Stimulated activated CD4-positive, alpha-beta T cell treated with anti-CD3 and anti-CD28 coated beads, TNF-alpha, amount 100 ng/mL, for 1 hour (primary cell): ENCODE measurements at places on chromosomes 2 and 18.

GRCh38 chr18:63141778-63142176 lies 177.8 kb downstream of the BCL2 start:
- DNase-seq, result no peak

DNA sequence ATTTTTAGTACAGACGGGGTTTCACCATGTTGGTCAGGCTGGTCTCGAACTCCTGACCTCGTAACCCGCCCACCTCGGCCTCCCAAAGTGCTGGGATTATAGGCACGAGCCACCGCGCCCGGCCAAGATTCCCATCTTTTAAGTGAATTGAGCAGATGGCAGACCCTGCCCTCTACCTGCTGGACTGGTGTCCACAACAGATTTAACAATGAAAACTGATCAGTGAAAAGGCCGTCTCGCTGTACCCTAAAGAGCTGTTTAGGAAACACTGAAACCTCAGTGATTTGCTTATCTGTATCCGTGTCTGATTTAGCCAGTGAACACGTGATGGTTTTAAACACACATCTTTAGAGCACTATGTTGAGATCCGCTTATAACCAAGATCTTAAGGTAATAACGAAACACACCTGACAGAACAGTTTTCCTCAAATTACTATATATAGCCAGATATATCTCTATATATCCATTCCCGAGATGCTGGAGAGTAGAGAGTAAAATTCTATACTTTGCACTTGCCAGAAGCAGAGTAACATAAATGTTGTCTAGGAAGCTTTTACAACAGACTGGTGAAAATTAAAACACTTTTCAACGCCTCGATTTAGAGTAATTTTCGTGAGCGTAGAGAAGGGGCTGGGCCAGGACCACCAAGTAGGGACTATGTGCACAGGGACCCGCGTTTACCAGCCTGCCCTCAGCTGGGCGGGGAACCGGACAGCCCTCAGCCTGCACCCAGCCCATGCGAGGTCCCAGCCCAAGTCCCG lies 594 bp downstream of the FAM161A start:
- no peak for DNase-seq

DNA sequence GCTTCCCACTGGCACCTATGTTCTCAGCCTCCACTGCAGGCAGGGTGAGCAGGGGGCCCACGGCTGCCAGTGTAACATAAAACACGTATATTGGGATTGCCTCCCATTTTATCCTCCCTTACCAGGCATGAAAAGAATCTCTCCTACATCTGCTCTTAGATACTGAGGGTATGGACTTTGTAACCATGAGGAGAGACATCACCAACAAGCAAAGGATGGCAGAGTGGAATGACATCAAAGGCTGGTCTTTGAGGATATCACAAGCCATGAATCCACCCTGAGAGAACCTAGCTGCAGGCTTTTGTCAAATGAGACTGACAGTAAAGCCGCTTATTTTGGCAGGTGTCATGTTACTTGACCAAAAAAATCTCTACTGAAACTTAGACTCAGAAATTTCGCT lies 7.4 kb downstream of the NPHP1 start:
- DNase-seq, result no peak

- no peak for DNase-seq
Observed at GRCh38 chr2:71671895-71672825, 218.8 kb downstream of the DYSF start.

- no peak for DNase-seq
Observed at GRCh38 chr2:29267720-29268119, 152.5 kb downstream of the CLIP4 start.

DNA sequence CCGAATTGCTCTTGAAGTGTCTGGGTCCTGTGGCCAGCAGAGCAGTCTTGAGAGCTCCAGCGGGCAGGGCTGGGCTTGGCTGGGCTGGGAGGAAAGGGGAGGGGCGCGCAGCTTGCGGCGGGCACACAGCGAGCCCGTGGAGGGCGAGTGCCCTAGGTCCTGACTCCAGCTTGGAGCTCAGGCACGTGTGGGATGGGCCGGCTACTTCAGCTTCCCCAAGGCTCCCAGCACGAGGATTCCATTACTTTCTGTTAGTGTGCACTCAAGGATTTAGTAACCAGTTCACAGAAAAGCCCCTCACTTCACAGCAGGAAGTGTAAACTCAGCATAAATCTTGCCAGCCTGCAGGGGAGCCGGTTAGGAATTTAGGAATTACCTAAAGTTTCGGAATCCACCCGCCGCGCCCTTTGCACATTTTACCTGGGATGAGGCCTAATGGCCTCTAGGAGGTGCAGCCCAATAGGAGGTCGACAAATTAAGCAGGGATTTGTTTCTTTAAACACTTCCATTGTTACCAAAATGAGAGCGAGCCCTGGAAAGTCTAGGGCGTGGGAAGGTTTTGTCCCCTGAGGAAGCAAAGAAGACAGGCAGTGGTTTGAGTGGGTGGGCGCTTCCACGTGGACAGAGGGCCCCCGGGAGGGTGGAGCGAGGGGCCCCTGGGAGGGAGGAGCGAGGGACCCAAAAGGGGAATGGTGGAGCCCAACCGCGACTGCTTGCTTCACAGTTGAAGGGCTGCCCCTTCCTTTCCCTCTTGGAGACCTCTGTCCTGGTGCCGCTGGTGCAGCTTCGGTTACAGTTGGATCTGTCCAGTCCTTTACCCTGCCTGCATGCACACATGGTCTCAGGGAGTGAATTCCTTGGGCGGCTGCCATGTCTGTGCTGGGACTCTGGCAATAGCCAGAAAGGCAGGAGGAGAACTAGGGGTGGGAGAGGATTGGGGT lies 93.3 kb downstream of the CTAGE1 start:
- DNase-seq, result no peak

GRCh38 chr2:144890828-144891227 lies 370.9 kb upstream of the ZEB2 start:
- DNase-seq, result no peak

- DNase-seq, result no peak
Observed at GRCh38 chr2:75614162-75614651, 32.4 kb upstream of the MRPL19 start.

GRCh38 chr2:54677476-54678265 lies 45.8 kb upstream of the EML6 start:
- DNase-seq, result no peak

- no peak for DNase-seq
Observed at GRCh38 chr2:105870062-105870461, 125.3 kb downstream of the NCK2 start.
